Omental fat pad (tissue), 4 donors: ENCODE measurements at places on chromosomes 13 and 19. TPM values are rescaled to one million over a fixed set of nuclear protein-coding genes. Genes with fewer than 3 reads are reported as not detected.

ZNF837 gene
- total RNA-seq = 2.7 TPM

ATP4A gene
- total RNA-seq = not detected

KCNN1 gene
- not detected for total RNA-seq

ANGPTL8 gene
- 1.8 TPM for total RNA-seq

IFNL2 gene
- total RNA-seq = not detected

CEACAM3 gene
- not detected for total RNA-seq
